ENCODE measurements at places on chromosomes 11 and 22.

DNA sequence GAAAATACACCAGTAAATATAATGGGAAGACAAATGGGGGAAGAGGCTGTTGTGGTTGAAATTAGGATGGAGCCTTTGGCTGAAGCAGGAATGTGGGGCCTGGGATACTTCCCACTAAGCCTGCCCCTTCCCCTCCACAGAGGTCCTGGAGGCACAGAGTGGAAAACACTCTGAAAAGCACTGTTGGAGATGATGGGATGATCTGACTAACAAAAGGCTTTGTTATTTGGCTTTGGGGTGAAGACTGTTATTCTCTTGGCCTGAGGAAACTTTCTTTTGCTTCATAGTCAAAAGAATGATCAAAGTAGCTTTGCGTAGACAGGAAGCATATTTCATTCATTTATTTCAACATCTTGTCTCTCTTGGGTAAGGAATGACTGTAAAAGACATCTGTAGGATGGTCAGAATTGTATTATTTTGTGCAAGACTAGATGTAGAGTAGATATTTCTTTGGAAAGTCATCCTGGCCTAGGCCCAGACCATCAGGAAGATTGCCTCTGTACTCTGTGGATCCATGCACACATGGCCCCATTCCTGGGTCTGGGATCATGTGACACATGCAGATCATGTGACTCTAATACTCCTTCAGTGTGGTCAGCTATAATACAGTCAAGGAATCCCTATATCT, 111.4 kb downstream of the SPON1 start:
- no peak overlapping the region for H3K27ac ChIP-seq
- no peak for DNase-seq
- peaks cover 3% of the 10 kb centered on the region for H3K27me3 ChIP-seq
- no peak overlapping the region for H3K4me3 ChIP-seq
- no peaks in the 10 kb centered on the region for H3K4me1 ChIP-seq
- H3K36me3 ChIP-seq: no peaks in the 10 kb centered on the region

GRCh38 chr11:67352546-67353316, 615 bp downstream of the POLD4 start:
- H3K27me3 ChIP-seq: no peaks in the 10 kb centered on the region
- peak overlapping the region; percentile 99 for H3K27ac ChIP-seq
- peaks cover 48% of the 10 kb centered on the region for H3K4me1 ChIP-seq
- H3K4me3 ChIP-seq: peak overlapping the region; percentile 89

GRCh38 chr11:126963603-126964363, 36.8 kb downstream of the KIRREL3 start:
- no peak for DNase-seq
- no peaks in the 10 kb centered on the region for H3K27me3 ChIP-seq
- peaks cover 3% of the 10 kb centered on the region for H3K4me1 ChIP-seq
- H3K4me3 ChIP-seq: no peak overlapping the region
- no peaks in the 10 kb centered on the region for H3K36me3 ChIP-seq
- peak overlapping the region; percentile 97 for H3K27ac ChIP-seq

DNA sequence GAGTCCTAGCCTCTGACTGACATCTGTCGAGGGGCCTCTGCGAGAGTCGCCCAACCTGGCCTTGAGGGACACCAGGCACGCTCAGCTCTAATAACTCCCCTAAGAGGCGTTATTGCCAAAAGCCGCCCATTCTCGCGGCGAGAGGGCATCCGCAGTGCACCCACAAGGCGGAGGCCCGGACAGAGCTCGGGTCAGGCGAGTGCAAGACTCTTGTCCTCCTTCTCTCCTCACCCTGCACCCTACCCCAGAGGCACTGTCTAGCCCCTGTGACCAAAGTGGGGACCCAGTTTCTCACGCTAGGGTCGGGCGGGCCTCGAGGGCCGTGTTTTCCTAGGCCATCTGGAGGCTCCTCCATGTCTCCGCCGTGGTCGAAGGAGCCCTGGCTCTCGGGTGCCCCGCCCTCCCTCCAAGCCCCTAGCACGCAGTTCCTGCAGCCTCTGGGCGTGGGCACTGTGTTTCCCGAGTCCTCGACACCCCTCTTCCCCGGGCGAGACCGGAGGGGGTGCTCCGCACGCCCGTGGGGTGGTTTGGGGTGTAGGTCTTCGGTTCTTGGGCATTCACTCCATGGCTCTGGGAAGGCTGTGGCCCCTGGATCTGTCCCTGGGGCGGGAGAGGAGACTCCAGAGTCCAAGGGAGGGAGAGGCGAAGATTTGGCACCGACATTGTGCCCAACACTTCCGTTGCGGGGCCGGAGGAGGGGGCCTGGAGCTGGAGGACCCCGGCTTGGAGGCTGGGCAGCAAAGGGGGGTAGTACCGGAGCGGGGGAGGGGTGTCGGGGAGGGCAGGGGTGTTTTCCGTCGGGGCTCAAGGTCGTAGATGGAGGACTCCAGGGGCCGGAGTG, 1.0 kb downstream of the CHRM4 start:
- H3K4me3 ChIP-seq: no peak overlapping the region
- peak; percentile 18 for DNase-seq
- peaks cover 43% of the 10 kb centered on the region for H3K4me1 ChIP-seq
- peaks cover 51% of the 10 kb centered on the region for H3K27me3 ChIP-seq
- no peak overlapping the region for H3K27ac ChIP-seq
- H3K36me3 ChIP-seq: no peaks in the 10 kb centered on the region

- no peak overlapping the region for H3K4me3 ChIP-seq
- DNase-seq: no peak
- no peak overlapping the region for H3K27ac ChIP-seq
- H3K4me1 ChIP-seq: no peaks in the 10 kb centered on the region
Observed at GRCh38 chr11:123564221-123564620, 90.2 kb downstream of the SCN3B start.

DNA sequence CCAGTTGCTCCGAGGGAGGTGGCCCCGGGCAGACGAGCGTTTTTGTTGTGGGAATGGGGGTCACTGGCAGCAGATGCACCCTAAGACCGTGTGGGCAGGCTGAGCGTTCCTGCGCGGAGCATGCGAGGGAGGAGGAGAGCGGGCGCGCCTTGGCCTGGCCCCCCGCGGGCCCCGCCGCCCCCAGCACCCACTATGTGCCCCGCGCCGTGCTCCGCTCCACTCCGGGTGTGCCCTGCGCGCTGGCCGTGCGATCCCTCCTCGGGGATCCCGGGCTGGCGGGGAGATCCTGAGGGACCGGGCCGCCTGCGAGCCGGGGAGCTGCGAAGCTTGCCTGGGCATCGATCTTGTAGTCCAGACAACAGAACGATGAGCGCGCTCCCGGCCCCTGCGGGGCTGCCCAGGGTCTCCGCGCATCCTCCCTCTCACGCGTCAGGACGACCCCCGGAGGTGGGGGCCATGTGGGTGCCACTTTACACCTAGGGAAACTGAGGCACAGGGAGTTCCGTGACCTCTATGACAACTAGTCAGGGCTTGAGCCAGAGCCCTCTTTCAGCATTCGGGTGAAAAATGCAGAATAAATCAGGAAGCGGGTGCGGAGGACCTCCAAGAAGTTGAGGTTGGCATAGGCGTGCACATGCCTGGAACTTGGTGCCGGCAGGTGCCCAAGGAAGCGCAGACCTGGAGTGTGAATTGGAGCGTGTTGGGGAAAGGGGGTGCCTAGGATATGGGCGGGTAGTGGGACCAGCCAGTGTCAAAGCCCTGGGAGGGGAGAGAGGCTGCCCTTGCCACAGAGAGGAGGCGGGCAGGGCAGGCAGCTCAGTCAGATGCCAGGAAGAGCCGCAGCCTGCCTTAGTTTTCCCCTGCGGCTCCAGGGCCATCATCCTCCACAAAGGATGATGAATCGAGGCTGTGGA, 1.3 kb upstream of the KMT5B start:
- peak overlapping the region; percentile 83 for H3K4me3 ChIP-seq
- peaks cover 16% of the 10 kb centered on the region for H3K27me3 ChIP-seq
- peaks cover 20% of the 10 kb centered on the region for H3K4me1 ChIP-seq
- no peaks in the 10 kb centered on the region for H3K36me3 ChIP-seq

DNA sequence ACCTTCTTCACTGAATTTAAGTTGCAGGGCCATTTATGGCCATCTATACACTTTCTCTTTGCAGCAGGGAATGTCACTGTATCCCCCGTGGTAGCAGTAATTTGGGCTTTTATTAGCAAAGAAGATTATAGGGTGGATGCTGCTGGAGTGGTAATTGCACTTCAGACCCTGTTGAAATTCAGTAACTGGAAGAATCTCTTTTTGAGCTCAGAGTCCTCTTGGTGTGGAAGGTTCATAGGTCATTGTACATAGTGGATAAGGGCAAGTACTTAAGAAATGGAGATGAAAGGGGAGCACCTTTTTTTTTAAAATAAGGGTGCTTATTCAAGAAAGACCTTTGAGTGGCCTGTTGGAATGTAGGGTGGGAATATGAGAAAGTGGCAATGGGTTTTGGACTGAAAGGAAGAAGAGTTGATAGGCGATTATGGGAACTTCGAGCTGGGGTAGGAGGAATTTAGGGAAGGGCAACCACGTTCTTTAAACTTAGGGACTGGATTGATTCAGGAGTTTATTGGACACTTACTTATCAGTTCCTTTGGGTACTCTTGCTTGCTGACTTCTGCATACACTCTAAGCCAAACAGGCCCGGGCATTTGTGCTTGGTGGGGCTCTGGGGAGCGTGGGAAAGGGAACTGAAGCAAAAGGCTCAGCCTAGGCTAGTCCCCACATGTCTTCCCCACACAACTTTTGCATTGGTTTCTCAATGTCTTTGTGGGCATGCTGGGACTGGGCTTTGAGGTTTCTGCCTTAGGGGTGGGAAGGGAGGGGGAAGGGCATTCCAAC, 26.5 kb downstream of the CTNND1 start:
- DNase-seq: peak; percentile 54
- no peaks in the 10 kb centered on the region for H3K27me3 ChIP-seq
- peaks cover 13% of the 10 kb centered on the region for H3K4me1 ChIP-seq
- no peak overlapping the region for H3K4me3 ChIP-seq
- H3K36me3 ChIP-seq: peaks cover 14% of the 10 kb centered on the region
- H3K27ac ChIP-seq: peak overlapping the region; percentile 13

GRCh38 chr11:368414-369335, 624 bp upstream of the B4GALNT4 start:
- H3K27me3 ChIP-seq: peaks cover 70% of the 10 kb centered on the region
- H3K4me1 ChIP-seq: peaks cover 36% of the 10 kb centered on the region
- H3K36me3 ChIP-seq: no peaks in the 10 kb centered on the region
- no peak overlapping the region for H3K27ac ChIP-seq
- peak; percentile 71 for DNase-seq

DNA sequence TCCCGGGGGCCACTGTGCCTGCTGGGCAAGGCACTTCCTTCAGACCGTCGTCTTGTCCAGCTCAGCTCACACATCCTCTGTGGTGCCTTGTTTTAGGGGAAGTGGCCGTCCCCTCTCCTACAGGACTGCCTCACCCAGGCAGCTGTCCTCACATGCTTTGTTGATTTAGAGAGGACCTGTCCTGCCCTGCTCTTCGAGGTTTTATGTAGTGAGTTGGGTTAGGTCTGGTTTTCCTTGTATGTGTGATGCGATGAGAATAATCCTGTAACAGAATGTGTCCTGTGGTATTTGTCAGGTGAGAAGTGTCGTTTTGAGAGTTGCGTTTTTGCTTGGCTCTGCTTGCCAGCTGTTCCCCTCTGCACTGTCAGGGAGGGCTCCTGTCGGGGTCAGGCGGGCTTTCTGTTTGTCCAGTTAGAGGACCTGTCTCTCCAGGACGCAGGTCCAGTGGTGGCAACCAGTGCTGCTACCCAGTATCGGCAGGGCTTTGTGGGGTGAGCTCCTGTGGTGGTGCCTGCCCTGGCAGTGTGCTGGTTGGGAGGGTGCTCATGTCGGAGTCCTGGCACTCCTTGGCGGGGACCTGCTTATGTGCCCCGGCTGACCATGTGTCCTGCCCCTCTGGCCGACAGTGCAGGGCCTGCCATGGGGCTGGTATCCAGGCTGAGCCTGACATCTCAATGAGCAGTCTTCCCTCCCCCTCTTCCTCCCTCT, 41.3 kb downstream of the MUC6 start:
- no peaks in the 10 kb centered on the region for H3K27me3 ChIP-seq
- H3K4me3 ChIP-seq: no peak overlapping the region
- peaks cover 10% of the 10 kb centered on the region for H3K4me1 ChIP-seq
- H3K36me3 ChIP-seq: peaks cover 84% of the 10 kb centered on the region

DNA sequence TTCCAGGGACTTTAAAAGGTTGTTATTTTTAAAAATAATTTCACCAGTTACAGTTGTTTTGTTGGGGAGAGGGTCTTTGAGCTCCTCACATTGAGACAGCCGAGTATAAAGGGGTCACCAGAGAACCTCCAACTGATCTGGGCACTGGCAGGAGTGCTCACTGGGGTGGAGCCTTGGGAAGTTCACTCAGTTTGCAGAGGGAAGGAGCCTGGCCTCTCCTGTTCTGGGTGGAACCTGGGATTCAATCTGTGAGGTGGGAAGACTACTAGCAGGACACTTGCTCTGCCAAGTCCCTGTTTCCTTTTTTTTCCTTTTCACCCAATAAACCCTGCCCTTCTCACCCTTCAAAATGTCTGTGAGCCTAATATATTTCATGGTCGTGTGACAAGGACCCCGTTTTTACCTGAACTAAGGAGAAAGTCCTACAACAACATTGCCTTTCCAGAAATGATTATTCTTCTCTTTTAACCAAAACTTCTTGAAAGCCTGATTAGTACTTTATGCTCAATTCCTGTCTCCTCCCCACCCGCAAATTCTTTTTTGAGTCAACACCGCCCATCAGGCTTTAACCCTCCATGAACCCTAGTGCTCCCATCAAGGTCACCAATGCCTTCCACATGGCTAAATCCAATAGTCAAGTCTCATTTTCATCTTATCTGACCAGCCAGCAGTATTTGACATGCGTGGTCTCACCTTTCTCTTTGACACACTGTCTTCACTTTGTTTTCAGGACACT, 22.0 kb upstream of the MSANTD2 start:
- H3K4me3 ChIP-seq: no peak overlapping the region
- no peaks in the 10 kb centered on the region for H3K4me1 ChIP-seq
- H3K27ac ChIP-seq: no peak overlapping the region
